HS-27A (cell line): ENCODE measurements at places on chromosomes 2 and 18.

DNA sequence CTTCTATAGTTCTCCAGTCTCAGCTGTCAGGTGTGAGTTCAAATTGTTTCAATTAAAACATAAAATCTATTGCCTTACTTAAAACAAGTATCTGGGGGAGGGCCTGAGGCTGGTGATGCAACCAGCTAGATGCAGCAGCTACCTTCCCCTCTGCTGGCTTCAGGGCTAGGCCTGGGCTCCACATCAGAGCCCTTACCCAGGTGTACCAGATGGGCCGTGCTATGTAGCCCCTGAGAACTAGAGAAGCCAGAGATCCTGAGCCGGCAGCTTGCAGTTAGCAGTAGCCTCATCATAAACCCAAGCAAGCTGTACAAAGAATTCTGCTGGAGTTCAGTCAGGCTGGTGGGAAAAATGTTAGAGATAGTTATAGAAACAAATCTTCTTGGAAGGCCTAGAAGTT lies 97.7 kb upstream of the ACAA2 start:
- DNase-seq, result no peak

DNA sequence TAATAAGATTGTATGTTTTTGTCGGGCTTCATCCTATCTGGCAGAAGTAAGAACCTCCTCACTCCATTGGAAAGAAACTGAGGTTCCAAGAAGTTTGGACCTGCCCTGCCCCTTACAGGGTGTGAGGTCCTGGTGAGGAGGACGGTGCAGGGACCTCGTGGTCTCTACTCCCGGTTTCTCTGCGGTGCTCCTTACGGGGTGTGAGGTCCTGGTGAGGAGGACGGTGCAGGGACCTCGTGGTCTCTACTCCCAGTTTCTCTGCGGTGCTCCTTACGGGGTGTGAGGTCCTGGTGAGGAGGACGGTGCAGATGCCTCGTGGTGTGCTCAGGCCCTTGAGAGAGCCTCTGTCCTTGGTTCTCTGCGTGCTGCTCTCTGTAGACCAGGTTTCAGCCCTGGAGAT lies 5.2 kb downstream of the CTDP1 start:
- DNase-seq, result no peak

GRCh38 chr2:190891372-190891771 lies 10.8 kb downstream of the GLS start:
- DNase-seq, result no peak

- no peak for DNase-seq
Measured at GRCh38 chr2:3868012-3868805, 164.8 kb downstream of the DCDC2C start.

GRCh38 chr2:142008135-142008744 lies 122.6 kb downstream of the LRP1B start:
- no peak for DNase-seq

GRCh38 chr2:61759005-61759404 lies 94.9 kb downstream of the FAM161A start:
- no peak for DNase-seq

DNA sequence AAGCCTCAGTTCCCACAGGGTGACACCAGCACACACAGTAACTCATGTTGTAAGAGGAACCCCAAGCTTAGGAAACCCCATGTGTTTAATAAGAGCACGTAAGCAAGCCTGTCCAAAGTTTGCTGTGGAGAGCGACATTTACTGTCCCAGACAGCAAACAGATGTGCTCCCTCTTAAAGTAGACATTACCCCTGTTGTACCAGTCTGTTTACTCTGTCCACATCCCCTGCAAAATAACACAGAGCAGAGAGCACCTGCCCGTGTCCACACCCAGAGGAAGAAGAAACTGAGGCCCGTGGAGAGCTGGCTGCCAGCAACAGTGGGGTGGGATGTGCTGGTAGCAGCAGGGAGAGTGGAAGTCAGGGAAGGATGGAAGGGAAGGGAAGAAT lies 243.5 kb downstream of the GBX2 start:
- DNase-seq, result no peak

DNA sequence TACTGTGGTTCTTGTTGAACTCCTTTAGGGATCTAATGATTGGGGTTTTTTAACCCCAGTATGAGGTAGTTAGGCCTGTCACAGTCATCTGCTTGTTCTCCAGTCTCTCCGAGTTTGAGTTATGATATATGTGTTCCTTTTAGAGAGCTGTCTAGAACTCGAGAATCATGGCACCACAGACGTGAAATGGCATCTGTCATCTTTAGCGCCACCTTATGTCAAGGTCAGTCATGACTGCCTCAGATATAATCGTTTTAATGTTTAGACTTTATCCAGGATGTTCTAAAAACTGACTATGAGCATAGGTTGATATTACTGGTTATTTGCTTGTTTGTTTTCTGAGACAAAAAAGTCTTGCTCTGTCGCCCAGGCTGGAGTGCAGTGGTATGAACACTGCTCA lies 112.2 kb downstream of the CEP192 start:
- no peak for DNase-seq

DNA sequence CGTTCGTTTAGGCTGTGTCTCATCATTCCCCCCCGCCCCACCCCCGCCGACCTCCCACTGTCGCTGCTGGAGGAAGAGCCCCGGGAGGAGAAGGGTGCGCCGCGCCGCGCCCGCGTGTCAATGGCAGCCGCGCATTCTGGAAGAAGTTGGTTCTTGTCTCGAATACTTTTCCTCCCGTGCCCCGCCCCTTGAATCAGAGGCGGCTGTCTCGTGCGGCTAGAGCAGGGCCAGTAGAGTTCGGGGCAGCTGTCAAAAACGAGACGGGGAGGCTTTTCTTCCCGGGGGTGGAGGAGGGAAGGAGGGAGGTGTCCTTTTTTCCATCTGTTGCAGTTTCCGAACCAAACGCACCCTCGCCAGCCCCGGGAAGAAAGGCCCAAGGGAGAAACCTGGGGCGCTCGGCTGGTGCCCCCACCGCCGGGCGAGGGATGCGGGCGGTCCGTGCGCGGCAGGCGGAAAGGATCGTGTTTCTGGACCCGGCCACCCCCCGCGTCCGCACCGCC lies 410 bp upstream of the TGIF1 start:
- DNase-seq, result peak; percentile 69

- no peak for DNase-seq
Measured at GRCh38 chr2:196415384-196415783, 224.1 kb upstream of the CCDC150 start.

- no peak for DNase-seq
Measured at GRCh38 chr18:74060579-74060978, 87.1 kb downstream of the FBXO15 start.

GRCh38 chr18:70037431-70038061 lies 89.9 kb upstream of the CD226 start:
- no peak for DNase-seq

GRCh38 chr2:182377467-182377866 lies 49.4 kb downstream of the PDE1A start:
- no peak for DNase-seq

DNA sequence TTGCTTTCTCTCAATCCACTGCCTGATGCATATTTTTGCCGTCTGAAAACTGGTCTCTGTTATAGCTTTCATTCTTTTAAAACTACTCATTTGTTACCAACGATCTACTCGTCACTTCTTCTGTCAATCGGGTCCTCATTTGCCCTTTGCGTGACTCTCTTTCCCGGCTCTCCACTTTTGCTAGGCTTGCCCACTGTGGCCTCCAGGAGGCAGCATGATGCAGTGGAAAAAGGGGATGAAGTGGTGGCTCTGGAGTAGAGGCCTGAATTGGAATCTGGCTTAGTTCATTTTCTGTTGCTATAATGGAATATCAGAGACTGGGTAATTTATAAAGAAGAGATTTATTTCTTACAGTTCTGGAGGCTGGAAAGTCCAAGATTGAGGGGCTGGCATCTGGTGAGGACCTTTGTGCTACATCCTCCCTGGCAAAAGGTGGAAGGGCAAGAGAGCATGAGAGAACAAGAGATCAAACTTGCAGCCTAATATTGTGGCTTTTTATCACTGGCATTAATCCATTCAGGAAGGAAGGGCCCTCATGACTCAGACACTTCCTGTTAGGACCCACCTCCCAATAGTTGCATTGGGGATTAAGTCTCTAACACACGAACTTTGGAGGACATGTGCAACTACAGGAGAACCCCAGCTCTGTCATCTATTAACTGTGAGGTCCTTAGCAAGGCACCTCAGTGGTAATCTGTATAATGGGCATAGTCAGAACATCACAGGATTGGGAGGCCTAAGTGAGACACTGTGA lies 15.4 kb downstream of the GDF7 start:
- no peak for DNase-seq

- no peak for DNase-seq
Measured at GRCh38 chr2:205732314-205732713, 50.0 kb downstream of the NRP2 start.
